ENCODE measurements at places on chromosomes 5 and 9. TPM values are rescaled to one million over a fixed set of nuclear protein-coding genes. Genes with fewer than 3 reads are reported as not detected.

CAMK2A gene
- 1.1 TPM for polyA plus RNA-seq

OR1Q1 gene
- polyA plus RNA-seq: not detected

PIGO gene
- 25.5 TPM for polyA plus RNA-seq

BRD9 gene
- polyA plus RNA-seq: 36.2 TPM

INSL6 gene
- 0.51 TPM for polyA plus RNA-seq

OR5C1 gene
- not detected for polyA plus RNA-seq

SLC6A18 gene
- 0.03 TPM for polyA plus RNA-seq

C5orf34 gene
- 3.0 TPM for polyA plus RNA-seq

AQP3 gene
- polyA plus RNA-seq: 103 TPM

PLPP1 gene
- 54.7 TPM for polyA plus RNA-seq

WDR31 gene
- polyA plus RNA-seq: 2.8 TPM

RNF183 gene
- 0.91 TPM for polyA plus RNA-seq

TRIM14 gene
- polyA plus RNA-seq: 59.2 TPM

TSLP gene
- 0.19 TPM for polyA plus RNA-seq

SCGB3A1 gene
- 0.25 TPM for polyA plus RNA-seq

IFNB1 gene
- not detected for polyA plus RNA-seq

CCNO gene
- not detected for polyA plus RNA-seq

CDX1 gene
- 196 TPM for polyA plus RNA-seq

NEUROG1 gene
- polyA plus RNA-seq: not detected

DMRT3 gene
- not detected for polyA plus RNA-seq

PCDHAC1 gene
- 1.2 TPM for polyA plus RNA-seq

CERCAM gene
- 19.9 TPM for polyA plus RNA-seq

GARIN3 gene
- not detected for polyA plus RNA-seq

CCNJL gene
- 12.7 TPM for polyA plus RNA-seq

TRIP13 gene
- polyA plus RNA-seq: 8.3 TPM

DOLK gene
- 14.8 TPM for polyA plus RNA-seq

GABRA1 gene
- polyA plus RNA-seq: 0.61 TPM

DBH gene
- polyA plus RNA-seq: 0.66 TPM

FOXE1 gene
- 0.01 TPM for polyA plus RNA-seq

KCNV2 gene
- 0.09 TPM for polyA plus RNA-seq

PCDHGA4 gene
- 0.79 TPM for polyA plus RNA-seq

TMEM203 gene
- polyA plus RNA-seq: 33.1 TPM

GRIA1 gene
- 0.93 TPM for polyA plus RNA-seq

COL5A1 gene
- polyA plus RNA-seq: 79.9 TPM

MYMK gene
- 0.13 TPM for polyA plus RNA-seq

PCDHGA11 gene
- 1.4 TPM for polyA plus RNA-seq
